Uterine smooth muscle cell (primary cell): ENCODE measurements at places on chromosomes 2 and 18. TPM values are rescaled to one million over a fixed set of nuclear protein-coding genes. Genes with fewer than 3 reads are reported as not detected.

Gene ANKRD62
- total RNA-seq: not detected in 2 replicates

Gene NAT8
- total RNA-seq: not detected in 2 replicates

Gene CTDSP1
- 36.7 and 46.0 TPM in 2 replicates for total RNA-seq

Gene DES
- 284 and 858 TPM in 2 replicates for total RNA-seq

Gene UGT1A4
- total RNA-seq: not detected in 2 replicates

Gene OR6B2
- not detected in 2 replicates for total RNA-seq
